ENCODE measurements at places on chromosomes 7 and 10. TPM values are rescaled to one million over a fixed set of nuclear protein-coding genes. Genes with fewer than 3 reads are reported as not detected.

DNA sequence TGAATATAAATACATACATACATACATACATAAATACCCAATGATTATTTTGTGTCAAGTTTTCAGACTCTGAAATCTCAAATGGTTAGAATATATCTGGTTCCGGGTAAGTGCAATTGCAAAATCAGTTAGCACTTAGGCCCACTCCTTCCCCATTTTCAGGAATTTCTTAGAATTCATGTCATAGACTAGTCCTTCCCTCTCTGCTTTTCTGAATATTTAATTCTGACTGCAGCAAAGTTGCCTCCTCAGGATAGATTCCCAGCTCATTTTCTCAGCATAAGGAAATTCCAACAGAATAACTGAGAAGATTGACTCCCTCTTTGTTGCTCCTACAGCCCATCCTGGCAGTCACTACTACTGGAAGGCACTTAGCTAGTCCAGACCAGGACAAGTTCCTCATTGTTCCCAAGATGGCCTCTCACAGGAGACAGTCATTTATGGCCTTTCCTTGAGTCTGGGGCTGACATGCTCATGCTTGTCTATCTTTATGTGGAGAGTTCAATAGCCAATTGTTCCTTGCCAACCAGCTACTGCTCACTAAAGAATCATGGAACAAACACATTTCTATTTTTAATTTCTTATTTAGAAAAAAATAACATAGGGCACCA is 142.9 kb upstream of the ITGB1 start:
- DNase-seq: no peak

The IDI2 gene
- 128 TPM for total RNA-seq

The ENKUR gene
- total RNA-seq: not detected

DNA sequence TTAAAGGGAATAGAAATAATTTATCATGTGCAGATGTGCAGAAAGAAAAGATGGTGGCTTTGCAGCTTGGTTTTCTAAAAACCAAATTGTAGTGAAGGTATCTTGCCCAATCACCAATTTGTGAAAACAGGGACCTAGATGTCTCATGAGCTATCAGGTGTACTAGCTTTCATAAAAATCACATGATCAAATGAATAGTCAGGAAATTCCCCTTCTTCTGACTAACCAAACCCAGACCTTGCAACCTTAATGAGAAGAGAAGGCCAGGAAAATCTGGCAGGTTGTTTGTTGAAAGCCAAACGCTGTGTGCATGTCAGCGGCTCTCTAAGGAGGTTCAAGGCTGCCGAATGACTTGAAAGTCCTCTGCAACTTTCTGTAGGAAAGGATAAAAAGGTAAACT is 304.4 kb upstream of the NRP1 start:
- DNase-seq: no peak

- DNase-seq: no peak
Observed at GRCh38 chr7:30274641-30275040, 9.8 kb upstream of the ZNRF2 start.

DNA sequence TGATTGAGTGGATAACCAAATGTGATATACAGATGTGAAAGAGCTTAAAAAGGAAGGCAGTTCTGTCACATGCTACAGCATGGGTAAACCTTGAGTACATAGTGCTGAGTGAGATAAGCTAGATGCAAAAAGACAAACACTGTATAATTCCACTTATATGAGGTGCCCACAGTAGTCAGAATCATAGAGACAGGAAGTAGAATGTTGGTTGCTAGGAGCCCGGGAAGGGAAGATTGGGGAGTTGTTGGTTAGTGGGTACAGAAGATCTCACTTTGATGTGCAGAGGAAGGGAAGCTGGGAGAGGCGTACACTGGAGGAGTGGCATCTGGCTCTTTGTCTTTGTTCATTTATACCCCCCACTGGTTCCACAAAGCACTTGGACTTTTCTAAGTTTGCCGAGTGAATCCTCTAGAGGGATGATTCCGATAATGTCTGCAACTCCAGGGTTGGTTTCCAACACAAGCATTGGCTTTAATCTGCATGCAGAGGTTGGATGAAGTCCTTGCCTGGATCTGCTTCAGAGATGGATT is 39.5 kb downstream of the TSPAN14 start:
- DNase-seq: no peak
